ENCODE measurements at places on chromosomes 4 and X. TPM values are rescaled to one million over a fixed set of nuclear protein-coding genes. Genes with fewer than 3 reads are reported as not detected.

REPS2 gene
- 26.7 TPM for total RNA-seq

GRCh38 chr4:19241895-19242294, 1009.8 kb upstream of the SLIT2 start:
- no peak for ATAC-seq

- no peak for ATAC-seq
Observed at GRCh38 chrX:115337491-115338144, 48.1 kb downstream of the LUZP4 start.

- no peak for ATAC-seq
Observed at GRCh38 chr4:176924238-176924637, 131.5 kb upstream of the VEGFC start.

DNA sequence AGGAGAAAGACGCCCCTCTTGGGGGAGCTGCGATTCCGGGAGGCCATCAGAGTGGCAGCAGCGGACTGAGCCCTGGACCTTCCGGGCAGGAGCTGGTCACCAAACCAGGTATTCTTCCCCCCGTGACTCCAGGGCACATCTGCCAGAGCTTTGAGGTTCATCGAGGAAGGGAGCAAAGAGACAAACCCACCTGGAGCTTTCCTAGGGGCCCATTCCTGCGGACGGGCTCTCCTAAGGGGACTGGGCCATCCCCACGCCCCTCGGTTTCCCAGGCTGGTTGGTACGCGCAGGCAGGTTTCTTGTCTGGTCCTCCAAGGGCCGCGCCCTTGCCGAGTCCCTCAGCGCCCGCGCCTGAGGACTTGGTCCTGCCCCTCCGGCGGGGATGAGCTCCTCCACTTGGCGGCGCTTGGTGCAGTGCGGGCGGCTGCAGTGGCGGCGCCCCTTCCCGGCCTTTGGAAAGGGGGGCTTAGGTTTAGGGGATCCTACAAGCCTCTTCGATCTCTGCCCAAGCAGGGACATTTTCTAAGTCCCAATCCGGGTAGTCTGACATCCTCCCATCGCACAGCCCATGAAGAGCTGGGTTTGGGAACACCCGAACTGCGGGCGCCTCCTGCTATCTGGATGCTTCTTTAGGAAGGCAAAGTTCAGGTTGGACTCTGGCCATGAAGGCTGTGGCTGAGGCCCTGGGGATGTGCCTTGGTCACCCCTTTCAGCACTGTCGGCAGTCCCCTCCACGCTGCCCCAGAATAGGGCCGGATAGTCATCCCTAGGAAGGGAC, 538 bp downstream of the STBD1 start:
- ATAC-seq = peak; percentile 52

GRCh38 chr4:139900964-139901376, 235.4 kb downstream of the MGST2 start:
- ATAC-seq = no peak

FAAH2 gene
- total RNA-seq = not detected

GRCh38 chr4:80740375-80740774, 290.1 kb upstream of the BMP3 start:
- ATAC-seq = no peak

DNA sequence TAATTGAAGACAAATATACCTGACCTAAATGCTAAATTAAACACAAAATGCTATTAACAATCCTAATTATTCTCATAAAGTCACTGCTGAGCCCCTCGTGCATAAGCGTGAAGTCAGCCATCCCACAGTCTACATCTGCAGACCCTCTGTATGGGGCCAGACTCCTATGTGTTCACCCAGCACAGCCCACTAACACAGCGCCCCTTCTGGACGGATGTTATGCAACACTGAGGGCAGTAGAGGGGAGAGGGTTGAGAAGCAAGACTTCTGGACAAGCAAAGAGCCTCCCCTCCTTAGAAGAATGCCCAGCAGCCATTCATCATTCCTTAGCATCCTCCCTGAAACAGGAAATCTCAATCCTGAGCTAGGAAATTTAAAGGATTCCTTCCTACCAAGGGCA, 7.9 kb downstream of the TRPC3 start:
- no peak for ATAC-seq

GRCh38 chr4:78710536-78710935, 65.6 kb upstream of the BMP2K start:
- no peak for ATAC-seq

SCD5 gene
- total RNA-seq = 21.8 TPM

DNA sequence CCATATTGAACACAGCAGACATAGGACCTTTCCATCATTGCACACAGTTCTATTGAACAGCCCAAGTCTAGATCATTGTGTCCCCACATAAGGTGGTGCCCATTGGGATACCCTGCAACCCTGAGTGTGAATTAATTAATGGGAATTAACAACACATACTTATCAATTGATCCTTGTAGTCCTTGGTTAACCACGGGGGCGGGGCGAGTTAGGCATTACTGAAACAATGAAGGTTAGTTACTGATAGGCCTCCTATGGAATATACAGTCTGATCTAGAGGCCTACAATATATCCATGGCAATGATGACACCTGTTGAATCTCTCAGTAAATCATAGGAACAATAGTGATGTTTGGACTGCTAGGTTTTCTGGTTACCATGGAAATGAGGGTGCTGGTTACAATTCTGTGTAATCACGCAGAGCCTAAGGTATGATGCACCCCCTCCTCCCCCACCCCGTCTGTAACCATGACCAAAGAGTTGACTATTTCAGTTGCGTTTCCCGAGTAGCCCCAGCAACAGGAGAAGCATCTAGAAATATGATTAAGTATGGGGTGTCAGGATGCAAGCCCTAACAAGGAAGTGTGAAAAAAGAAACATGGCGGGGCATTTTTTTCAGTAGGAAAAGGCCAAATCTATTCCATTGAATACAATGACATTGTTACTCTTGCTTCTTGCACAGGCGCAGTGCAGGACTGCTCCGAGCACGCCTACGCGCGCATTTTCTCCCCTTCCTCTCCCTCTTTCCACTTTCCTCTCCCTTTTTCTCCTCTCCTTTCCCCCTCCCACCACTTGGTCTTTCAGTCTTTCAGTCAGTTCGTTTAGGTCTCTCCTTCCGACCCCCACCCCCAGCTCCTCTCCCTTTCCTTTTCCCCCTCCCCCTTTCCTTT, 677 bp upstream of the NONO start:
- ATAC-seq = peak; percentile 77

BRCC3 gene
- total RNA-seq = 18.6 TPM

DNA sequence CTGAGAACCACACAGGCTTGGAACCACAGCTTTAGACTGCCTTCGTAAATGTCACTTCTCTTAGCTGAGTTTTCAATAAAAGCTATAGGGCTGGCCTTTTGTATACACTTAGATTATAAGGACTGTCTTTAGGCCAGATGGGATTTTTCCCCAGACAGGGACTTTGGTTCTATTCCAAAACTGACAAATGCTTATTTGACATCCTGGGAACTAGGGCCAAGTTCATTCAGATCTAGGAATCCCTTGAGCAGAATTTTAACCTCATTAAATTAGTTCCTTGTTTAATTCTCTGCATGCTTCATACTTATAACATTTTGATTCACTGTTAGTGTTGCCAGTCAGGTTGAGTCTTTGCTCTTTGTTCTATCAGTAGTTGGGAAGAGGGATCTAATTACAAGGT, 23.1 kb downstream of the ZRSR2 start:
- ATAC-seq = no peak

- ATAC-seq = no peak
Observed at GRCh38 chr4:27062256-27062655, 201.6 kb downstream of the STIM2 start.

DNA sequence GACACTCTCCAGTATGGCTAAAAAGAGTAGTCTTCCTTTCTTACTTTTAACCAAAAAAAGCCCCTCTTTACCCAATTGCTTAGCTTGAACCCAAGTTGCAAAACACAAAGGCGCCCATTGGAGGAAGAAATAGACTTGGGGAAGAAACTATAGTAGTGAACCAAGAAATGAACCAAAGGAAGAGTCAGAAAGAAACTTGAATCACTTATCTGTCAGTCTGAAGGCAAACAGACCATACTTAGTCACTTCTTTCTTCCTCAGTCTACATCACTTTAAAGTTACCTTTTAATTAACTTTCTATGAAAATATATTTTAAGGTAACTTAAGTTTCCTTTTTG, 161.4 kb upstream of the GIMD1 start:
- ATAC-seq = no peak

GRCh38 chrX:31545726-31546125, 473.9 kb upstream of the FTHL17 start:
- no peak for ATAC-seq

- ATAC-seq = no peak
Observed at GRCh38 chr4:175929441-175929840, 117.4 kb upstream of the GPM6A start.

DNA sequence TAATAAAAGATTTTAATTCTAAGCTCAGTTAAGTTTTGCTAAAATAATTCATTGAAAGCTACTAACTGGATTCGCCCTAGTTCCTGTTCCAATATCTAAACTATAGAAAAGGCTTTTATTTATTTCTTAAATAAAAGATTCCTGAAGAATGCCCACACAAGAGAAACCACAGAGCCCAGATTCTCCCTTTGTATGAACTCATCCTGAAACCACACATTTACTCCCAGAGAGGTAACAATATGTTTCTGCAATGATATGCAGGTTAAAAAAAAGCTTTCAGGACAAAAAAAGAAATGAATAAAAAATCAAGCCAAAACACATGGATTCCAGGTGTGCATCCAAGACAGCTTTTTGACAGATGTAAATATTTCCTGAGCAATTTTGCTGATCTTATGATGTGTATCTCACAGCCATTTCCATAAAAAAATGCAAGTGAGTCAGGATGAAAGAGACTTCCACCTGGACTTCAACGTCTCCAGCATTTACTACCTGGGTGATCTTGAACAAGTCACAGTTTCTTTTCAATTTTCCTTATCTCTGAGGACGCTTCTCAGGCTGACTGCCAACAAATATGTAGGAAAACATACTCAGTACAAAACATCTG, 234.4 kb upstream of the FAT1 start:
- ATAC-seq = no peak

GRCh38 chr4:154559494-154560418, 3.1 kb upstream of the FGB start:
- ATAC-seq = no peak

- no peak for ATAC-seq
Observed at GRCh38 chr4:1850276-1850675, 5.7 kb downstream of the LETM1 start.

DNA sequence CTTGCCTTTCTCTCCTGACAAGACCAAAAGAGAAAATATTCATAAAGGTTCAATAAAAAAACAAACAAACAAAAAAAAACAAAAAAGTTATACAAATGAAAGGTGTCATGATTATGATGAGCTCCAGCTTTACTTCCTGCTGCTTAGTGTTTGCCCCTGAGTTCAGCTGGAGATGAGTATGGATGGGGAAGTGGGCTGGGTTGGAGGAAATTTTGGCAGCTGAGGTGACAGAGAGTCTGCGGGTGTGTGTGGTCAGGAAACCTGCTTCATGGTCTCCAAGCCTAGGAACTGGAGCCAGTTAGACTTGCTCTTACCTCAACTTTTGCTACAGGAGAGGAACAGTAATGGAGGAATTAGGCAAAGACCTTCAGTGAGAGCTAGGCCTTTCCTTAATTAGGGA, 4.3 kb upstream of the CYSLTR1 start:
- no peak for ATAC-seq

- ATAC-seq = no peak
Observed at GRCh38 chrX:42680666-42681065, 97.3 kb downstream of the PPP1R2C start.

DNA sequence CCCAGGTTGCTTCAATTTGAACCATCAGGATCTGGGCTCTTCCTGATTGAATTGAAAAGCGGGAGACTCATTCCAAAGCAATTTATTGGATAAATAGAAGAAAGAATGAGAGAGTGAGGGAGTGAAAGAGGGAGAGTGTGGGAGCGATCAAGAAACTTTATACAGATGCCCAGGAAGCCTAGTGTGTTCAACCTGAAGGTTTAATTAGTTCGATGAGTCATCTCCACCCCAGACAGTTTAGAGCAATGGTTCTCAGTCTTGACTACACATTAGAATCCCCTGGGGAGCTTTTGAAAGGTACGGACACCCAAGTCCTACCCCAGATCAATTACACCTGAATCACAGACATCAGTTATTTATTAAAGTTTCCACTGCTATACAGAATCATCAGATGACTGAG, 61.5 kb downstream of the GEMIN8 start:
- no peak for ATAC-seq

DNA sequence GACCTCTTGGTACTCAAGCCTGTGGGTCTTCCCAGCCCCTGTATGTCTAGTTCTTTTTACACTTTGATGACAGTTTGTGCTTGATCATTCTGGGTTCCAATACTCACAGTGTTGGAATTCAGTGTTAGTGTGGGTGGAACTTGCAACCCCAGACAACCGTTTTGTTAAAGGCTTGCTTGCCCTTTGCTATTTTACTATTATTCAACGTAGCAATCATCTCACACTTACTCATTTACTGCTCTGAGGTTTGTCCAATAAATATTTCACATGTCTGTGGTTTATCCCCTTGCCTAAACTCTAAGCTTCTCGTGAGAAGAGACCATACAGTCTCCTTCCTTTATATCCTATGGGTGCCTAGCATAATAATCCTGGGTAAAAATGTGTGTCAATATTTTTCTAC, 15.3 kb downstream of the CCNG2 start:
- ATAC-seq = no peak

CWH43 gene
- 1.4 TPM for total RNA-seq

DNA sequence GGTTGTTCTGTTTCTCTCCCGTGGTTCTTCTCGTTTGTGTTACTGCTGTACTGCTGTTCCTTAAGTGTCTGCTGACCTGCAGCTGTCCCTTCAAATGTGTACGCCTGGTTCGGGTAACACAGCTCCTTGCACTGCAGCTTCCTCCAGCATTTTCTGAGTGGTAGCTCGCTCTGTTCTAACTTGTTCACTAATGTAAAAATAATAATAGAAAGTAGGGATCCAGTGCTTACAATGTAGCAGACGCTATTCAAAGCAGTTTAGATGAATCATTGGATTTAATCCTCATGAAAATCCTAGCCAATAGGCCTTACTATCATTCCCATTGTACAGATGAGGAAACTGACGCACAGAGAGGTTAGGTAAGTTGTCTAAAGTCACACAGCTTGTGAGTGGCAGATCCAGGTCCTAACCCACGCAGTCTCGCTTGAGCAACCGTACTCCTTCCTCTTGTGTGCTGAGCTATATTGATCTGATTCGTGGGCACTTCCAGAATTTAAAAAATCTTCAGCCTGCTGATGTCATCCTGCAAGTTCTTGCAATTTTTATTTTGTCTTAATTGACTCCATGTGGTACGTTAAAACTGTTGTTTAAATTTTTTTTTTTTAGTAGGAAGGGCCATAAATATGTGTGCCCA, 448.2 kb upstream of the FAT1 start:
- no peak for ATAC-seq

GRCh38 chrX:154738011-154738738, 12.7 kb downstream of the GAB3 start:
- peak; percentile 77 for ATAC-seq

GRCh38 chr4:40269133-40269532, 66.0 kb upstream of the CHRNA9 start:
- ATAC-seq = no peak

HDX gene
- 11.4 TPM for total RNA-seq

CYBB gene
- 6.0 TPM for total RNA-seq

GRCh38 chrX:122943918-122944317, 240.2 kb upstream of the GRIA3 start:
- ATAC-seq = no peak

- no peak for ATAC-seq
Observed at GRCh38 chrX:72094894-72095293, 36.8 kb downstream of the RTL5 start.

ADGRG4 gene
- 0.04 TPM for total RNA-seq

- peak; percentile 65 for ATAC-seq
Observed at GRCh38 chr4:182143822-182144625, 99.2 kb upstream of the TENM3 start.

SERPINA7 gene
- not detected for total RNA-seq

GAGE1 gene
- not detected for total RNA-seq
